Activated CD4-positive, alpha-beta T cell treated with anti-CD3 and anti-CD28 coated beads for 4 hours (primary cell): ENCODE measurements at places on chromosomes 4 and X.

- no peak for DNase-seq
These were observed 1.6 kb downstream of the PAPSS1 start for GRCh38 chr4:107718351-107718965.

DNA sequence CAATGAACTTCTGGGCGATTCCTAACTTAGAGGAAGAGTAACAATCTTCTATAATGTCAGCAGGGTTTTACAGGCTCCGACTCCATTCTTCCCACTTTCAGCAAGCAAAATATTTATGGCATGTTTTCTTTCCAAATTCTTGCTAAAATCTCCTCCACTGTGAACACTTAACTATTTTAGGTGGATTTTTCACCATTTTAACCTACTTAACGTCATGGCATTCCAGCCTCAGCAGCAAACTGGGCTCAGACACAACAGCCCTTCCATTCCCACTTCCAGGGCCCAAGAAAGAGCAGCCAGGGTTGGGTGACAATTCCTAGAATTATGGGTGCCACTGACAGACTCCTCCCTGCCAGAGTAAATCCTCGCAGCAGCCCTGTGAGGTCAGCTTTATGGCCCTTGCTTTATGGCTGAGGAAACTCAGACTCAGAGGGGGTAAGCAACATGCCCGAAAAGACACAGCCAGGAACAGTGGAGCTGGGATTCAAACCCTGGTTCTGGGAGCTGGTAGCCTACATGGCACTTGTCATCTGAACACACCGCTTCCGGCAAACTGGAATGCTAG is 112.8 kb upstream of the MAP3K15 start:
- DNase-seq, result no peak

DNA sequence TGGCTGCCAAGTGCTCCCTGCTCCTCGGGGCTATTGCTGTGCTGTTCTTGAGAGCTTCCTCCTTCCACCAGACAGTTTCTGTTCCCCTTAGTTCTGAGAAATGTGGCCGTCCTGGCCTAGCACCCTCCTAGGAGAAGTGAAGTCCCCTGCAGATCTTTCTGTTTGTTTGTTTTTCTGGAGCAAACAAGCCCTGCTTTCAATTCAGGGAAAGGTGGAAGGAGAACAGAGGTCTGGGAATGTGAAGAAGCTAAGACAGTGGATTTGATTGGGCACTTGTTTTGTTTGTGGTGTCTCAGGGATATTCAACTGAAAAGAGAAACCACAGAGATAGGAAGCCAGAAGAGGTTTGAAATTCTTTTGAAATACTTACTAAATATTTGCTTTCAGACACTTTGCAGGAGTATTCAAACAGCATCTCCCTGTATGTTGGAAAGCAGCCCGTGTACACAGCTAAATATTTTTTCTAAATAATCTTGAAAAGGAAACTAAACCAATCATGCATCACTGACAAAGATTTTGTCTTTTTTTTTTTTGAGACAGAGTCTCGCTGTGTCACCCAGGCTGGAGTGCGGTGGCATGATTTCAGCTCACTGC is 36.5 kb upstream of the PPM1K start:
- DNase-seq, result no peak

DNA sequence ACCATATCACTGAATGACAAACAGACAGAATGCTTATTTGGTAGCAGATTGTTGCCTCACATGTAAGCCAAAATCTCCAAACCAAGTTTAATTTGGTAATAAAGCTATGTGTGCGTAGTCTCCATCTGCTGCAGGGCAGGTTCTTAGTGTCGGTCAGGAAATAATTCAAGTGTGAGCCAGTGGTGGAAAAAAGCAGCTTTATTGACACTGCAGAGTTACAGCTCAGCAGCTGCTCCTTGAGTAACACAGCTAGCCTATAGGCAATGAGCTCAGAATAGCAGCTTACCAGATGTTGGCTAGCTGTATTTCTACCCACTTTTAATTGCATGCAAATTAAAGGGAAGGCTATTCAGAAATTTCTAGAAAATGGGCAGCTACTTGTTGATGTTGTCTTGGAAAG is 757.8 kb upstream of the HS3ST1 start:
- no peak for DNase-seq

DNA sequence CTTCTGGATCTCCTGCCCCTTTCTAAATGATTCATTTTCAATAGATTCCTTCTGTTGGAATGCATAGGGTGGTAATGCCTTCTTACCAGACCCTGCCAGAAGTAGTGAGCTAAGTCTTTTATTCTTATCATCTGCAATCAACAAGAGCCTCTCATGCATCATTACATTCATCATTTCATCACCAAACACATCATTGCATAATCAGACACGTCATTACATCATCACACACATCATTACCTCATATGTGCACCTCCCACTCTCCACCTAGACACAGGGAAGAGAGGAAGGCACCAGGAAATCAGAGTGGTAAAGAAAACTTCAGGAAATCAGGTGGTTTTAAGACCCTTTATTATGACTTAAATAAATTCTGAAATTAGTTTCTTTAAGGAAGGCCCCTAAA is 45.0 kb downstream of the VCX2 start:
- no peak for DNase-seq

GRCh38 chr4:55411621-55412020 is 15.9 kb downstream of the TMEM165 start:
- DNase-seq, result no peak

DNA sequence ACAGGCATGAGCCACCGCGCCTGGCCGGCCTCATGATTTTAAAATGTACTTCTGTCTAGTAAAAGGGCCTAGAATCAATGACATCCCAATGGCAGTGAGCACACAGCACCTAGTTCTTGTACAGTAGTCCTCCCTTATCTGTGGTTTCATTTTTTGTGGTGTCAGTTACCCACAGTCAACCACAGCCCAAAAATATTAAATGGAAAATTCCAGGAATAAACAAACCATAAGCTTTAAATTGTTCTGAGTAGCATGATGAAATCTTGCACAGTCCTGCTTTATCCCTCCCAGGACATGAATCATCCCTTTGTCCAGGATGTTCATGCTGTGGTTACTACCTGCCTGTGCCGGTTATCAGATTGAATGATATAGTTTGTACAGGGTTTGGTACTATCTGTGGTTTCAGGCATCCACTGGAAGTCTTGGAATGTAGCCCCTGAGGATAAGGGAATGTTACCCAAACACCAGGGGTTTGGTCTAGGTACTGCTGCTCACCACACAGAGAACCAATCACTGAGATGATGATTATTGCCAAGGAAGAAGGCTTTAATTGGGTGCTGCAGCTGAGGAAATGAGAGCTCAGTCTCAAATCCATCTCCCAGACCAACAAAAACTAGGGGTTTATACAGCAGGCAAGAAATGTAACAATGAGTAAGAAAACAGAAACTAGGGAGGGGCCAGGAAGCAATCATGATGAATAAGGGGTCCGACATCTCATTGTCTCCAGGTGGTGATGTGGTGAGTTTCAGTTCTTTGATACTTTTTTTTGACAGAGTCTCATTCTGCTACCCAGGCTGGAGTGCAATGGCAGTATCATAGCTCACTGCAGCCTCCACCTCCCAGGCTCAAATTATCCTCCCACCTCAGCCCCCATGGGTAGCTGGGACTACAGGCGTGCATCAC is 16.2 kb upstream of the FHL1 start:
- DNase-seq, result no peak

- no peak for DNase-seq
These were observed 7.2 kb upstream of the CPLX1 start for GRCh38 chr4:833156-833555.

DNA sequence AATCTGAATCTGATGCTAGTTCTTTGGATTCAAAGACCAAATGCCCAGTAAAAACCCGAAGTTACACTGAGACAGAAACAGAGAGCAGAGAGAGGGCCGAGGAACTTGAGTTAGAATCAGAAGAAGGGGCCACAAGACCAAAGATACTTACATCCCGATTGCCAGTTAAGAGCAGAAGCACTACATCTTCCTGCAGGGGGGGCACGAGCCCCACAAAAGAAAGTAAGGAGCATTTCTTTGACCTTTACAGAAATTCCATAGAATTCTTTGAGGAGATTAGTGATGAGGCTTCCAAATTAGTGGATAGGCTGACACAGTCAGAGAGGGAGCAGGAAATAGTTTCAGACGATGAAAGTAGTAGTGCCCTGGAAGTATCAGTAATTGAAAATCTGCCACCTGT is 309.3 kb downstream of the ANK2 start:
- DNase-seq, result no peak

- no peak for DNase-seq
These were observed 84.5 kb upstream of the MAML3 start for GRCh38 chr4:140238351-140239056.

GRCh38 chrX:66914080-66914479 is 275.2 kb upstream of the EDA2R start:
- DNase-seq, result no peak

- DNase-seq, result no peak
These were observed 1919.8 kb upstream of the AGA start for GRCh38 chr4:179361978-179362486.
